ENCODE measurements at places on chromosomes 4 and X.

DNA sequence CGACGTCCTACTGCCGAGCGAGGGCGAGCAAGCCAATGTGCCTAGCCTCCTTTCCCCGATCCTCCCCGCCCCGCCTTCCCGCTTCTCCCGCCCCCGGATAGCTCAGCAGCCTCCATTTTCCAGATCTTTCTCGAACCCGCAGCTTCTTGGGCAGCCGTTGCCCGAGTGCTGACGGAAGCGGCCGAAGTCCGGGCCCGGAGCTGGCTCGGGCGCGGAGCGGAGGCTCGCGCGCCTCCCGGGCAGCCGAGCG lies 172 bp upstream of the HSPA4L start:
- DNase-seq, result no peak

- DNase-seq, result no peak
These were observed 245.1 kb upstream of the MAB21L2 start for GRCh38 chr4:150336676-150337412.

DNA sequence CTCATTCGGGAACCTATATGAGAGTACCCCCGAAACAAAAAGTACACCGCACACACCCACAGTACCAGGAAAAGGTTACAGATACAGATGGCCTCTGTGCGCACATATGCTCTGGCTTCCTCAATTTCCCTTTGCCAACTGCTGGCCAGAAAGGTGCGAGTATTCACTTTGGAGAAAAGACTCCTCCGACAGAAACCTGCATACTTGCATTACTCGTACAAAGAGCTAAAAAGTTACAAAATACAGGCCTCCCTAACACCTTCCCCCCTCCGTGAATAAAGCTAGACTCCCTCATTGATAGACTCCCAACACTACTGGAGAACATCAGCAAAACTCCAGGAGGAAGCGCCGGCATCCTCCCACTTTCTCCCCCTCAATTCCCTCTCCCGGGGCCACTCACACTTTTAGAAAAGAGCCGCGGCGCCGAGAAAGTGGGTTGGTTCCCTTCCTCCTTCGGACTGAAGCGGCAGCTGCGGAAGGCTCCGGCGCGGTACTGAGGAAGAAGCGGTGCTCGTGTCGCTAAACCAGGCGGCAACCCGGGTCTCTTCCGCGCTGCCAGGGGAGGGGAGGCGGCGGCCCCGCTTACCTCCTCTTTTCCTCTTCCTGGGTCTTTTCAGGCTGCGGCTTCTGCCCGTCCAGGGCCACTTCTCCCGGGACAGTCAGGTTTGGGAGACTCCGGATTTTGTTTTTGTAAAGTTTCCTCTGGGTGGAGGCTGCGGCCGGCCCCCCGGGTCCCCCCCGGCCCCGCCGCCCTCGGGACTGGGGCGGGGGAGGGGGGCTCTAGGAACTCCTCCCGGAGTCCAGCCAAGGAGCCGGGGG lies 1.1 kb downstream of the FBXW7 start:
- DNase-seq, result peak; percentile 45

- no peak for DNase-seq
These were observed 2471.7 kb downstream of the ARAP2 start for GRCh38 chr4:33772582-33772981.

DNA sequence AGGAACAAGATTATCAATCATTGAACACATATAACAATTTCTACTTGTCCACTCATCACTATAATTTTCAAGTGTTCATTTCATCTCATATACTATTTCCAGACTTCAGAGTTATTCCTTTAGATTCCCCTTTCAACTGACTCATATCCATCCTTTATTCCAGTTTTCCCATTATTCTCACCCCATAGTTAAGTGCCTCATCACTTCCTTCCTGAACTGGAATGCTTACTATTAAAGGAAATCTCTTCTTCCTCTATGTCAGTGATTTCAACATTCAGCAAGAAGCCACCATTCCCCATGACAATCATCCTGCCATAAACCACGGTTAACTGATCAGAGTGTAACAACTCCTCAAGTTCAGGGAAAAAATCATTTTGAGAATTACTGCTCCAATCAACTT lies 198.9 kb downstream of the FBXO8 start:
- DNase-seq, result no peak

DNA sequence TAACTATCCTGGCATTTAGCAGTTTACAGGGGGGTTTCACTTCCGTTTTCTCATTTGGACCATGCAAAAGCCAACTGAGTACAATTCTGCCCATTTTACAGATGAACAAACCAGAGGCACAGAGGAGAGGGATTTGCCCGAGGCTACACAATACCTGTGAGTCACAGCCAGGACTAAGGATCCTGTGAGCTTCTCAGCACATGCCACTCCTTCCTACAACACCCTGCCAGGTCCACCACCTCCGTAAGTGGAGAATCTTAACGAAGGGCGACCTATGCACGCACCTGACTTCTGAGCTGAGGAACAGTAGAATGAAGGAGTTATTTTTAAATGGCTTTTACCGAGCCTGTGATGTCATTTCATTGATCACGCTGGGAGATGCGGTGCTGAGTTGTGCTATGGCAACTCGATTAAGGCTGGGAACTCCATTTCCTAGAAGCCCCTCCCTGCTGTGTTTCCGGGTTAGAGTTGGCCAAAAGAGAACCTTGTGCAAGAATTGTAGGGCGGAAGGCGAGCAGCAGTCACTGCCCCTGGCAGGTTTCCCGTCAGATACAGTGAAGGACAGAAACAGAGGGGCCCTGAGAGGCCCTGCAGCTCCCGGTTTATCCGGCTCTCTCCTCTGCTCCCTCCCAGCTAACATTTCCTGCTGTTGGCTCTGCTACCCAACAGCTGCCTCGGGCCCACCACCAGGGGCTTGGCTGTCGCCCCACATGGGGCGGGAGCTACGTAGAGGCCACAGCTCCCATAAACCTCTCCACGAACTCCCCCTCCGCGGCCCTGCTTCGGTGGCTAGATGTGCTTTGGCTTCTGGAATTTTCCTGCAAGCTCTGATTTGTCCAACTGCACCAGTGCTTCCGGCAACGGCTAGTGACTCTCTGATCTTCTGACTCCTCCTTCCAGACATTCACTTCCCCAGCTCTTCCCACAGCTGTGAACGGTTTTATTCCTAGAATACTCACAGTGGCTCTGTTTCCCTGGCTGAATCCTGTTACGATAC lies 75.1 kb upstream of the USP9X start:
- peak; percentile 8 for DNase-seq

GRCh38 chr4:101753721-101754120 lies 36.8 kb upstream of the BANK1 start:
- DNase-seq, result no peak

- no peak for DNase-seq
These were observed 80.8 kb upstream of the IQCM start for GRCh38 chr4:149896432-149896831.

- no peak for DNase-seq
These were observed 1.3 kb upstream of the FAT4 start for GRCh38 chr4:125313497-125313896.

DNA sequence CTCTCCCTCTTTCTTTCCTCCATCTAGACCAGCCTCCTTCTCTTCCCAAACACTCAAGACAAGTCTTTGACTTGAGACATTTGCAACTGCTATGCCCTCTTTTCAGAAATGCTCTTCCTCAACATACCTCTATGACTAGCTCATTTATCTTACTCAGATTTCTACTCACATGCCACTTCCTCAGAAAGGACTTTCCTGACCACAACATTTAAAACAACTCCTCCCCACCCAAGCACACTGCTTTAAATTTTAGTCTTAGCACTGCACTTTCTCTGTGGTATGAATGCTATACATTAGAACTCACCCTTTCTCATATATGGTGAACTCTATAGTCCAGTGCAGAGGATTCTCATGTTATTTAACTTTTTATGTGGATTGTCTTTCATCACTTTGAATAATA lies 28.4 kb upstream of the SULT1E1 start:
- DNase-seq, result no peak

- DNase-seq, result no peak
These were observed 88.6 kb upstream of the WDR1 start for GRCh38 chr4:10205223-10205622.

GRCh38 chr4:80071604-80072227 lies 1.3 kb downstream of the ANTXR2 start:
- DNase-seq, result no peak

- no peak for DNase-seq
These were observed 148.3 kb downstream of the PDE5A start for GRCh38 chr4:119480331-119480730.

DNA sequence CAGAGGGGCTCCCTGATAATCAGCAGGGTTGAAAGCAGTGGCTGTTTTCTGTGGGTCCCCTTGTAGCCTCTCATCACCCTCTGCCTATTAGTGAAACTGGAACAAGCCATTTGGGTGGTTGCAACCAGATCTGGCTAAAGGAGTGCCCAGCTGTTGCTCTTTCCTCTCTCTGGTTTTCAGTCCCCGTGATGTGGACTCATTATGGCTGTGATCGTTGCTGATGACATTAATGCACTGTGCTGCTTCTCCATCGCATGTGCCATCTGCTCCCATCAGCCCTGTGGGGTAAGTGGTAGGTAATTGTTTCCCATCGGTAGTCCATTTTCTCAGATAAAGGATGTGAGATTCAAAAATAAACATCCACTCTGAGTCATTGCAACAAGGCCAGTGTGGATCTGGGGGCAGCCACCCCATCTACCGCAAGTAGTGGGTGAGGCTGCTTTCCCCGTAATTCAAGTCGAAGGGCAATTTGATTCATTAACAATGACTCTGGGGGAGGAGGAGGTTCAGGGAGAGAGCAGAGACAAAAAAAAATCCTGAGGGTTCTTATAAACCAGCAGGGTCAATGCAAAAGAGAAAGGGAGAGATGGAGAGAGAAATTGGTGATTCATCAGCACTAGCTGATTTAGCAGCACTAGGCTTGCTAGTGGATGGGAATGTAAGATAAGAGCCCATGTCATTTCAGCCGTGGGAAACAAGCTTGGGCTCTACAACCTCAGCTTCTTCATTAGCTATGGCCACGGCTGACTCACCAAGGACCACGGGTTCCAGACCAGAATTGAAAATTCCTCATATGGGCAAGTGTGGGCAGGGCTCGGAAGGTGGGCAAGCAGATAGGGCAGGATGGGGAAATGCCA lies 357.8 kb downstream of the MID1IP1 start:
- DNase-seq, result no peak

DNA sequence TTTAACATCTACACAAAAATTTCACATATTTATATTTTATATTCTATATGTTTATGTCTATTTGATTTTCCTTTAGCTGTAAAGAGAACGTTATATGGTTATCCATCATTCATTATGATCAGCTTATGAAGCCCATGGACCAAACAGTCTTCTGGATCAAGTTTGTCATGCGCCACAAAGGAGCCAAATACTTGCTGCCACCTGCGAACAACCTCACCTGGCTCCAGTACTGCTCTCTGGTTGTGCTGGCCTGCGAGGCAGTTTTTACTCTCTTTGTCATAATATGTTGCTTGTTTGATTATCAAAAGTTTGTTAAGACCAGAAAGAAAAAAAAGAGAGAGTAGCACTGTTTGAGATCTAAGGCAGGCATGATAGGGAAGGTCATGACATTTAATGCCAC lies 38.2 kb downstream of the UGT2B7 start:
- DNase-seq, result no peak

GRCh38 chr4:23686169-23686897 lies 203.5 kb downstream of the PPARGC1A start:
- DNase-seq, result no peak

GRCh38 chr4:2484993-2485392 lies 16.1 kb downstream of the RNF4 start:
- DNase-seq, result peak; percentile 47

DNA sequence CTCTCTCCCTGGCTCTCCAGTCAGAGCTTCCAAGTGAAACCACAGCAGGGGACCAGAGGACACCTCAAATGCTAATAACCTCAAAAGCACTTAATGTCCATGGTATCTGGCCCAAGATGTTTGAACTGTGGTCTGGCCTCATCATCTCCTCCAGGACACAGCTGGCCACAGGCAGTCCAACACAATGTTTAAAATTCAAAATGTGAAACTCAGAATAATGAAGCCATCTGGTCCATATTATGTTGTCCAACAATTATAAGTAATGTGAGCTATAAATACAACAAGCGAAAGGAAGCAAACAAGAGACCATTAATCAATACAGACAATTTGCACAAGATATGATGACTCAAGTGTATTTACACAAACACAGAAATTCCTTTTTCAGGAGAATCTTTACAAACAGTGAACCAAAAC lies 90.7 kb upstream of the S100G start:
- DNase-seq, result no peak

GRCh38 chr4:89158884-89159503 lies 47.7 kb downstream of the TIGD2 start:
- no peak for DNase-seq

- DNase-seq, result no peak
These were observed 24.4 kb downstream of the PLAC1 start for GRCh38 chrX:134633832-134634231.

- no peak for DNase-seq
These were observed 1160.1 kb downstream of the NLGN4X start for GRCh38 chrX:5068550-5068949.

DNA sequence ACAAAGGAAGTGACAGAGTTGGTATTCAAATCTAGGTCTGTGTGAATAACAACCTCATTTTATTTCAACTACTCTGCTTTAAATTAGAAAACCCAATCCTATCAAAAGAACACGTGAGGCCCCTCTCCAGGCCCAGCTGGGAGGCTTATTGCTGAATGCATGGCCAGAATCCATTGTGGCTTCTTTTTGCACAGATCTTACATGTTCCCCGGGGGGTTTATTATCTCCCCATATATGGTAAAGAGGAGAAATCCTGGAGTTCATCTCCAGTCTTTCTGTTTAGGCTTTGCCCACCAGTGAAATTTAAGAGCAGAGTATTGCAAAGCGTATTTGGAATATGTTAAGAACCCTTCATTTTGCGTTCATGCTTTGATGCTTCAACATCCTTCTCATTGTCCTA lies 655.6 kb downstream of the IL1RAPL1 start:
- DNase-seq, result no peak

DNA sequence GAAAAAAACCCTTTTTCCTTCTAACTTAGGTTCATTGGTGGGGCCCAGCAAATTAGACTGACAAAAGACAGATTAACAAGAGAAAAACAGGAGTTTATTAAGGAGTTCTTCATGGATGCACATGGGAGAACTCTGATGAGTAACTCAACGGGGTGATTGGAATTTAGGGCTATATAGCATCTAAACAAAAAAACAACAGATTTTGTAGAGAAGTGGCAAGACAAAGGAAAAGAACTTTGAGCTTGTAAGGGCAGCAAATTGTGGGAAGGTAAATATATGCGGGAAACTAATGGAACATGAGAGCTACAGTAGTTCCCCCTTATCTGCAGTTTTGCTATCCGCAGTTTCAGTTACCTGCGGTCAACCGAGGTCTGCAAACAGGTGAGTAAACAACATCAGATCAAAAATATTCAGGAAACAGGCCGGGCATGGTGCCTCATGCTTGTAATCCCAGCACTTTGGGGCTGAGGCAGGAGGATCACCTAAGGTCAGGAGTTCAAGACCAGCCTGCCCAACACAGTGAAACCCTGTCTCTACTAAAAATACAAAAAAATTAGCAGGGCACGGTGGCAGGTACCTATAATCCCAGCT lies 573.6 kb downstream of the ADGRL3 start:
- DNase-seq, result no peak

All from stimulated activated CD4-positive, alpha-beta T cell treated with anti-CD3 and anti-CD28 coated beads, Interleukin-4, amount 100 ng/mL, for 4 hours (primary cell).